Retina (tissue), 1 donor: ENCODE measurements at places on chromosomes 3 and 15.

DNA sequence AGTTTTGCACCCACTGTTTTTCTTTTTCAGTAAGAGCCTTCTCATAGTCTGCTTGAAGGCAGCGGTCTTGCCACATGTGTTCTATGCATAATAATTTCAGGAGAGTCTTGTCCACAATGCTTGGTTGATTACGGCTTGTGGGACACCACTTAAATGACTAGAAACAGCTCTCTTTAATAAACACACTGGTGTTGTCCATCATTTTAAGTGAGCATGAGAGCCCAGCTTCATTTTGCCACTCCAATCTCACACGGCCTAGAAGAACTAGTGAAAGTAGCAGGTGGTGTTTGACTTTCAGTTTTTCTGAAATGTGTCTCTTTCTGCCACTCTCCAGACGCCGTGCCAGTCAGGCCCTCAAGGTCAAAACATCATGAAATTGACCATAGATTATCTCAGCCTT lies 292.1 kb downstream of the LPP start:
- no peak for DNase-seq

DNA sequence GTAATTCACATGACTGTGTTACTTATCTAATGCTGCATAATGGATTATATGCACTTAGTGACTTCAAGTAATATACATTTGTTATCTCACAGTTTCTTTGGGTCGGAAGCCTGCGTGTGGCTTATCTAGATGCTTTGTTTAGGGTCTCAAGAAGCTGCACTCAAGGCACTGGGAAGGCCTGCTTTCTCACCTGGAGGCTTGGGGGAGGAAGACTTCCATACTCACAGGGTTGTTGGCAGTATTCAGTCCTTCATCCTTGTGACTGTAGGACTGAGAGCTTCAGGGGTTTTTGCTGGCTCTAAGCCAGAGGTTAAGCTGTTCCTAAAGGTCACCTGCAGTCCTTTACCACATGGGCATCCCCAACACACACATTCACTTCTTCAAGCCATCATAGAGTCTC lies 22.6 kb downstream of the TAFA4 start:
- DNase-seq, result no peak

DNA sequence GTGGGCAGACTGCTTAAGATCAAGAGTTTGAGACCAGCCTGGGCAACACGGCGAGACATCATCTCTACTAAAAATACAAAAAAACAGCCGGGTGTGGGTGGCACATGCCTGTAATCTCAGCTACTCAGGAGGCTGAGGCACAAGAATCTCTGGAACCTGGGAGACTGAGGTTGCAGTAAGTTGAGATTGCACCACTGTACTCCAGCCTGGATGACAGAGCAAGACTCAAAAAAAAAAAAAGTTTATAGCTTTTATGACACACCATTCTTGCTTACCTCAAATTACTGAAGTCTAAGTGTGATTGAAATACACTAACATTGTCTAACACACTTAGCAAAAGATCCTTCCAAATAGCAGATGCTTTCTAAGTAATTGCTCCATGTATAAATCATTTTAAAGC lies 207.6 kb downstream of the STAG1 start:
- no peak for DNase-seq

DNA sequence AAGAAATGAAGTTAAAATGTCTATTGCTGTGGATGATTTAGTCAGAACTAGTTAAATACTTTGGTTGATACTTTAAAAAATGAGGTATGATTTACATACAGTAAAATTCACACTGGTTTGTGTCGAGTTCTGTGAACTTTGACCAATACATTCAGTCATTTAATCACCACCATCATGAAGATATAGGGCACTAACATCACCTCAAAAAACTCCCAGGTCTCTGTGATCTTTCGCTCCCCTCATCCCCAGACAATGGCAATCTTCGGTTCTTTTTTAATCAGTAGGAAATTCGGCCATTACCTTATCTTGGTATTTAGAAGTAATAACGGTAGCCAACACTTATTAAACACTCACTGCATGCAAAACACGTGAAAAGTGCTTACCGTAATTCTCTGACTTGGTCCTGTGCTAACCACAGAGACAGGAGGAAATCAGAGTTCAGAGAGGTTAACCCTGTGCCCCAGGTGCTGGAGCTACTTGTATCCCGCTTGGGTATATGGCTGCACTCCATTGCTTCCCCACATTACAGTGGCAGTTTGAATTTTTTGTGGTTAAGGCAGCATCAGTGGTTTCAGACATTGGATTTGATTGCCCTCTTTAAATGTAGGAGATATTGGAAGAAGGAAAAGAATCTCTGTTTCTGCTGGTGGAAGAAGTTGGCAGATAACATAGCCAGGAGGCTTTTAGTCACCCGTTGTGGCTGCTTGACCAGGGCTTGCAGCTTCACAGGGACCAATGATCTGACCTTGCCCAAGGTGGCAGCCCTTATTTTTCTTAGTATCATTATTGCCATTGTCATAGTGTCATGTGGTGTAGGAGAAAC lies 4.2 kb downstream of the PLCL2 start:
- DNase-seq, result no peak

GRCh38 chr3:135023996-135024658 lies 229.1 kb downstream of the EPHB1 start:
- DNase-seq, result no peak

- DNase-seq, result no peak
Measured at GRCh38 chr15:87896936-87897335, 359.6 kb downstream of the NTRK3 start.

DNA sequence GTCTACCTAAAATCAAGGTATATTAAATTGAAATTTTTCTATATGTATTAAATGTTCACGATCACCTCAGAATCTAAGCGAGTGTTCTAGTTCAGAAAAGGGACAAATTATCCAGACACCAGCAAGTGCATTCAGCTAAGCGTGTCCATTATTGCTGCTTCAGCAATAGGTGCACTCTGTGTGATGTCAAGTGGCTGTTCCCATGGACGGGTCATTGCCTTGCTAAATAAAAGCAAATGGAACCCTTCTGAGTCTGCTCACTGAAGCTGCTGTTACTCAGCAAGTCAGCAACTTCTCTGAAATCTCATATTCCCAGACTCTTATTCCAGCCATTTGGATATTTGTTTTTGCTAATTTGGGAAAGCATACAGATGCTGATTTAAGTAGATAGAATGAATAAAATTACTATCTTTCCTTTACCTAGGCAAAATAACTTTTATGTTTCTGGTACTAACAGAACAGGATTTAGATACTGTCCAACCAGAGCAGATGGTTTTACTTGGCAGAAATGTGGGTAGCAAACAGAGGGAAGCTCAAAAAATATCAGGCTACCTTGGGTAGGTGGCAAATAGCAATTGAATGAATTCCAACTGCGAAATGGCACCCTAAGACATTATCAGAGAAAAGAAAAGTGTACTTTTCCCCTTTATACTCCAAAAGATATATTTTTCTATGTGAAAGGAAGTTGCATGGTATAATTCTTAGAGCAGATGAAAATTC lies 407.0 kb downstream of the GAP43 start:
- DNase-seq, result no peak

DNA sequence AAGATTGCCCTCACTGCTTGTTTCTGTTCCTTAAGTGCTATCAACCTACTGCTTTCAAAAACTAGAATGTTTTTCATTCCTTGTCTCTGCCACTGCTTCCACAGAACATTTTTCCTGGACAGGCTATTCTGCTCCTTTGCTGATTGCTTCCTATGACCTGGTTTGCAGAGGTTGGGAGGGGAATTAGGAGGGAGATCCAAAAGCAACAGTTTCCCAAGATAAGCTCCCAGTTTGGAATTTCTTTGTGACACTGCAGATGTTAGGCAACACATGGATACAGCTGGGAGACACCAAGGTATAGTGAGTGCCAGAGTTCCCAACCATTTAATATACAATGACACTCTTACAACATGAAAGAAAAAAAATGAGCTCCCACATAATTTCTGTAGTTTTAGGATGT lies 1036.5 kb downstream of the ROBO2 start:
- DNase-seq, result no peak

GRCh38 chr15:99440551-99441443 lies 125.0 kb upstream of the MEF2A start:
- no peak for DNase-seq

GRCh38 chr15:58934114-58934447 lies 602 bp upstream of the SLTM start:
- no peak for DNase-seq

GRCh38 chr15:64739156-64739555 lies 36.2 kb downstream of the RBPMS2 start:
- DNase-seq, result peak; percentile 50

- DNase-seq, result no peak
Measured at GRCh38 chr15:70351941-70352774, 254.4 kb upstream of the TLE3 start.

GRCh38 chr3:126682009-126682408 lies 22.0 kb upstream of the CHCHD6 start:
- DNase-seq, result no peak

- no peak for DNase-seq
Measured at GRCh38 chr3:120608506-120608905, 12.4 kb downstream of the NDUFB4 start.

- DNase-seq, result no peak
Measured at GRCh38 chr15:41825572-41826535, 2.0 kb upstream of the JMJD7 start.

DNA sequence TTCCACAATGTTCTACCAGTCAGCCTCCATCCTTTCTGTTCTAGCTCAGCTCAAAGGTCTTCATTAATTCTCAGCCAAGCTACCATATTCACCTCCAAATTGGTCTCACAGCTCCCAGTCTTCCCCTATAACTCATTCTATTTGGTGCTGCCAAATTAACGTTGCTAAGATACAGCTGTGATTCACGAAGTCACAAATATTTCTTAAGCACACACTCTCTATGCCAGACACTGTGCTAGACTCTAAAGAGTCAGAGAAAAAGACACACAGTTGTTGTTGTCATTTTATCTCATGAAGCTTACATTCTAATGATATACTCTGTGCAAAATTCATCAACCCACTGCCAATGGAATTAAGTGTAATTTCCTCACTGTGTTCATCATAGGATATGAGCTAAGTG lies 102.8 kb downstream of the FRMD5 start:
- no peak for DNase-seq
